Tibial artery (tissue), 4 donors: ENCODE measurements at places on chromosomes 4 and X.

GRCh38 chr4:173506597-173507211 lies 23.3 kb downstream of the HAND2 start:
- peak overlapping the region; percentile 10 for H3K27ac ChIP-seq
- peak overlapping the region; percentile 25 for H3K4me3 ChIP-seq
- peaks cover 19% of the 10 kb centered on the region for H3K27me3 ChIP-seq
- H3K4me1 ChIP-seq, result peaks cover 18% of the 10 kb centered on the region

DNA sequence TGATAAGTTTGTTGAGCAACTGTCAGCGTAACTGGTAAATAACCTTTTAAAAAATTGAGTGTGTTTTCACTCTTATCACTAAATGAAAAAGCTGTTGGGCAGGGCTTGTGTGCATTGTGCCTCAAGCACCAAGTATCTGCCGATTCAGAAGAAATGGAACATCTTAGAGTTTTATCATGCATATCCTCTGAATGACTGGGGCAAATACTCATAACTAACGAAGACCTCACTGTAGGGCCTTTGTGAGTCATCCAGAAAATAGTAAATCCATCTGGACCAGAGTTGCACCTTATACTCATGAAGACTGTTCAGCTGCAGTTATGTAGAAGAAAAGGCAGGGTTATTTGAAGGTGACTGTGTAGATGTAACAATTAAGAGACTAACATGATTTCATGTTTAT lies 222.1 kb downstream of the CAMK2D start:
- H3K4me3 ChIP-seq, result no peak overlapping the region
- peaks cover 33% of the 10 kb centered on the region for H3K4me1 ChIP-seq
- H3K27me3 ChIP-seq, result no peaks in the 10 kb centered on the region
- H3K27ac ChIP-seq, result no peak overlapping the region
- no peak for DNase-seq

- H3K4me1 ChIP-seq, result no peaks in the 10 kb centered on the region
- no peak overlapping the region for H3K4me3 ChIP-seq
- no peak overlapping the region for H3K27ac ChIP-seq
- no peak for DNase-seq
- no peaks in the 10 kb centered on the region for H3K36me3 ChIP-seq
- no peaks in the 10 kb centered on the region for H3K27me3 ChIP-seq
Measured at GRCh38 chrX:350534-351323, 32.1 kb upstream of the GTPBP6 start.

- no peak overlapping the region for H3K4me3 ChIP-seq
- peak; percentile 29 for DNase-seq
- no peaks in the 10 kb centered on the region for H3K36me3 ChIP-seq
Measured at GRCh38 chr4:7157666-7158065, 34.7 kb upstream of the SORCS2 start.

GRCh38 chr4:177450426-177451107 lies 8.3 kb upstream of the AGA start:
- no peaks in the 10 kb centered on the region for H3K27me3 ChIP-seq
- H3K4me1 ChIP-seq, result no peaks in the 10 kb centered on the region
- no peaks in the 10 kb centered on the region for H3K36me3 ChIP-seq
- no peak overlapping the region for H3K27ac ChIP-seq
- H3K4me3 ChIP-seq, result no peak overlapping the region

GRCh38 chr4:149264093-149264733 lies 551.4 kb downstream of the IQCM start:
- H3K27me3 ChIP-seq, result no peaks in the 10 kb centered on the region
- no peaks in the 10 kb centered on the region for H3K4me1 ChIP-seq
- H3K4me3 ChIP-seq, result no peak overlapping the region
- no peak overlapping the region for H3K27ac ChIP-seq

- no peaks in the 10 kb centered on the region for H3K27me3 ChIP-seq
- no peak overlapping the region for H3K4me3 ChIP-seq
- no peaks in the 10 kb centered on the region for H3K4me1 ChIP-seq
Measured at GRCh38 chrX:22526339-22526738, 253.6 kb downstream of the CBLL2 start.

- H3K36me3 ChIP-seq, result no peaks in the 10 kb centered on the region
- no peak overlapping the region for H3K27ac ChIP-seq
- no peak overlapping the region for H3K4me3 ChIP-seq
- DNase-seq, result no peak
- H3K27me3 ChIP-seq, result no peaks in the 10 kb centered on the region
Measured at GRCh38 chr4:67109276-67109675, 436.0 kb downstream of the CENPC start.

DNA sequence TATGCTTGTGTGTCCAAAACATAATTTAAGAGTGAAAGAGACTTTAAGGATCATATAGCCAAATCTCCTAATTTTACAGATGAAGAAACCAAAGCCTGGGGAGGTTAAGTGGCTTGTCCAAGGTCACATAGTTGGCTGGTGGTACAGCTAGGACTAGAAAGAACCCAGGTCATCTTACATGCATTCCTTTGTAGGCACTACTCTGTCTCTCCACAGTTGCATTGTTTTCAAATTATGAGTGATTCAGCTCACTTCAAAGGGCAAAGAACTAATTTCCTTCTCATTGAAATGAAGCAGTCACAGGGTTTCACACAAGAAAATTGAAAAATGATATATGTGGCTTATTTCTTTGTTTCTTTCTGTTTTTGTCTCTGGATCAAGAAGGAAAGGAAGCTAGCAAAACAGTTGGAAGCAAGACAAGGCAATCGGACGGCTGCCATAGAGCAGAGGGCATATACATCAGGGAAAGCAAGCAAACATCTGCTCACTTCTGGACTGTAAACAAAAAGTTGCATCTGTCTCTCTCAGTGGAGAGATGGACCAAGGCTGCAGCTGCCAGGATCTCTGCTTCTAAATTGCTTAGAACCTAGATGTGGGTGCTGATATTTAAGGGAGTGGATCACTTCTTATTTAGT lies 107.5 kb upstream of the AMOT start:
- H3K27me3 ChIP-seq, result no peaks in the 10 kb centered on the region
- H3K36me3 ChIP-seq, result no peaks in the 10 kb centered on the region
- no peak overlapping the region for H3K4me3 ChIP-seq
- H3K4me1 ChIP-seq, result no peaks in the 10 kb centered on the region
- no peak overlapping the region for H3K27ac ChIP-seq

DNA sequence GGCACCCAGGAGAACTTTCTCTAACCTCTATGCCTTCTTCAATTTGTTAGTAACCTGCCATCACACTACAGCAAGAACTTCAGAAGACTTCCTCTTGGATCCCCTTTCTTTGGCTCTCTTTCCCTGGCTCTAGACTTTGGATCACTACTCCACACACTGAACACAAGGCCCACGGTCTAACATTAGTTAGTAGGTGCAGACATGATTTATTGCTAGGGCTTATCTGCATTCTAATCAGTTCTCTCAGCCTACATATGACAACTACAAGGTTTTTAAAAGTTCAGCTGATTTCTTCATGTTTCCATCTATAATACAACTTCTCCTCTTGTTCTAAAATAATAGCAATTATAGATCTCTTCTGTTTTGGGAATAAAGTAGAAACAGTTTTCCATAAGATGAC lies 209.1 kb upstream of the ANXA10 start:
- H3K4me3 ChIP-seq, result no peak overlapping the region
- no peaks in the 10 kb centered on the region for H3K27me3 ChIP-seq
- no peak overlapping the region for H3K27ac ChIP-seq
- no peak for DNase-seq
- no peaks in the 10 kb centered on the region for H3K4me1 ChIP-seq

GRCh38 chr4:150237110-150237872 lies 159.0 kb downstream of the DCLK2 start:
- H3K4me3 ChIP-seq, result no peak overlapping the region
- H3K27ac ChIP-seq, result peak overlapping the region; percentile 66
- H3K4me1 ChIP-seq, result peaks cover 15% of the 10 kb centered on the region

DNA sequence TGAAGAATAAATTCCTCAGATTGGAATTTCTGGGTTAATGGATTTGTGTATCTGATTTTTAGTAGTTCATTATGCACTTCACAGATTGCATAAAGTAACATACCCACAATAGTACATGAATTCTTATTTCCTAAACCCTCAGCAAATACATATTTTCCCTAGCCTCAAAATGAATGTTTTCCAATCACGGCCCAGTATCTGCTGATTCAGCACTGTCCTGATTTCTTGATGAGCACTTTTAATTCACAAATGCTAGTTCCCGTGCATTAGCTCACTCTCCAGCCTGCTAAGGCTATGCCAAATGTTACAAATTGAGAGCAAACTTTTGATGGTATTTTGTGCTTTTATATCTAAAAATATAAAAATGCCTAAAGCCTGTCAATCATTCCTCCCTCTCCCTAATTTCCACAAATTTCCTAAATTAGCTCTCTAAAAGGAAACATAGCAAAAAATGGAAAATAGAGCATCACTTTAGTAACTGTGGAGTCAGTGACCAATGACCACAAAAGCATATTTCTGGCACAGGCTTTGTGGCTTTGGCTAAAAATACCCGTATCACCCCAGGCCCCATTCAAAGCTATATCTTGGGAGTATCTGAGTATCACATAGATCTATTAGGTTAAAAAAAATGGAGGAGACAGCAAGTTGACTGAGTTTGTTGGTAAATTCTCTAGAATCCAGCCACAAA lies 75.5 kb downstream of the NAF1 start:
- peaks cover 12% of the 10 kb centered on the region for H3K4me1 ChIP-seq
- no peak for DNase-seq
- H3K27me3 ChIP-seq, result no peaks in the 10 kb centered on the region
- no peaks in the 10 kb centered on the region for H3K36me3 ChIP-seq
- no peak overlapping the region for H3K4me3 ChIP-seq

GRCh38 chr4:111630705-111631104 lies 514.5 kb upstream of the FAM241A start:
- H3K27me3 ChIP-seq, result peaks cover 11% of the 10 kb centered on the region
- H3K36me3 ChIP-seq, result no peaks in the 10 kb centered on the region
- H3K27ac ChIP-seq, result no peak overlapping the region
- no peak for DNase-seq

DNA sequence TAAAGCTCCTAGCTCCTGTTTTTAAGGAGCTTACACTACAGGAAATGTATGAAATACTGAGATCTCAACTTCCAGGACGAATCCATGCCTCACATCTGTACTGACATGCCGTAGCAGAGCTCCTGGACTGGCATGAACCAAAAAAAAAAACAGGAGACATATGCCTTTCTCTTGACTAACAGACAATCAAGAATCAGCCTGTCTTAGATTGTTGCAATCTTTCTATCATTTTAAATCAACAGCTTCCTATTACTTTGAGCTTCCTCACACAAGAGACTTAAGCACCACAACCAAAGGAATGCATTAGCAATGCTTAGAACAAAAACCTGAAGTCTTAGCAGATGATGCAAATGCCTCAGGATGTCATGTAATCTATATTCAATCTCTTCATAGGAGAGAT lies 34.7 kb upstream of the AREG start:
- H3K4me3 ChIP-seq, result no peak overlapping the region
- H3K36me3 ChIP-seq, result no peaks in the 10 kb centered on the region
- H3K4me1 ChIP-seq, result no peaks in the 10 kb centered on the region
- no peak for DNase-seq
- H3K27ac ChIP-seq, result no peak overlapping the region

GRCh38 chrX:25020391-25020904 lies 4.7 kb upstream of the ARX start:
- H3K4me3 ChIP-seq, result no peak overlapping the region
- peaks cover 64% of the 10 kb centered on the region for H3K27me3 ChIP-seq
- H3K36me3 ChIP-seq, result no peaks in the 10 kb centered on the region
- H3K4me1 ChIP-seq, result peaks cover 7% of the 10 kb centered on the region
- no peak overlapping the region for H3K27ac ChIP-seq

DNA sequence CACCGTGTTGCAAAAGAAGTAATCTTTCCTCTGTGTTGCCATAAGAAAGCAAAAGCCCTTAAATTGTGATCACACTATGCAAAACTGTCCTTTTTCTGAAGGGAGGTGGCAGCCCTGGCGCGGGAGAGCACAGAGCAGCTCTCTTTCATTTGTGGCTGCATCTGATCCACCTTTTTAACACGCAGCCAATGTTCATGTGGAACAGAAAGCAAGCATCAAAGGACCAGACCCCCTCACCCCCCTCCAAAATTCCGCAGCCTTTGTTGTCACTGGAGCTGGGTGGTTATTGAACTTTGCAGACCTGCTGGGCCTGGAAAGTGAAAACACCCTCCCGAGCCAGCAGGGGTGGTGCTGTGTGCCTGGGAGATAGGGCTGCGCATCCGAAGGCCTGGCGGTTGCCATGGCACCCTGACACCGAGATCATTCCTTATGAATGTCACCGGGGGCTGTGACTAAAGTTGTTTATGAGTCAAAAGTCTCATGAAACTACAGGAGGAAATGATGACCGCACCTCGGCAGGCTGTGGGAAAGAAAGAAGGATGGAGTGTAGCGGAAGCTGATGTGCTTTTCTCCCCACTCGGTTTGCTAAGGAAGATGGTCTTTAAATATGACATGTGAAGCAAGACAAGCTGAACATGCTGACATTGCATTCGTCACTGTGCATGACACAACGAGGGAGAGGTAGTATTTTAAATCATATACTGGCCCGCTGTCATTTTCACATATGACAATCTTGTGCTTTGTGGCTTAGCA lies 367.4 kb downstream of the UNC5C start:
- no peak overlapping the region for H3K27ac ChIP-seq
- no peaks in the 10 kb centered on the region for H3K4me1 ChIP-seq
- no peaks in the 10 kb centered on the region for H3K27me3 ChIP-seq

DNA sequence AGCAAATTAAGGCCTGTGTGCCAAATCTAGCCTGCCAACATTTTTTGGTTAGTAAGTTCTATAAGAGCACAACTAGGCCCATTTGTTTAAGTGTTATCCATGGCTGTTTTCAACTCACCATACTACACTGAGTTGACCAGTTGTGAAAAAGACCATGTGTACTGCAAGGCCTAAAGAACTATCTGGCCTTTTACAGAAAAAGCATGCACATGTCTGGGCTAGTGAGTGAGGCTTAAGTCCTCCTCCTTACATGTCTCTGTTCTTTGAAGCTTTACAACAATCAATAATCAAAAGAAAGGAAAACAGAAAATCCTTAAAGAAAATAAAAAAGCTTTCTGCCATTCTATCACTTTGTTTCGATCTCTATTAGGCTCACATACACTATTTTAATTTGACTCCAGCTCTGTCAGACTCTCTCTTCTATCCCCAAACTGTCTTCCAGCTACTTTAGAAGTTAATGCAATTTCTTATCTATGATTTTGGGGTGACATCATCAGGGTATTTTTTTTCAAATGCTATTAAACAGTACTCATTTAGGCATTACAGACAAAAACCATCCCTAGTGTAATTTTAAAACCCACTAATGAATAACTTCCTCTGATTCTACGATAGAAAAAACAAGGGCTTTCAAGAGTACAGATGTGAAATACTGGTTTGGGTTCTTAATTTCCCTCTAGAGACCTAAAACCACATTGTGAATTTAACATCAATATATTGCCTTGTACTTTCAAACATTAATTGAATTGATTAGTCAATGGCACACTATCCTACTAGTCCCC lies 161.8 kb downstream of the MAB21L2 start:
- H3K27ac ChIP-seq, result no peak overlapping the region
- no peak for DNase-seq
- H3K36me3 ChIP-seq, result no peaks in the 10 kb centered on the region
- H3K4me3 ChIP-seq, result no peak overlapping the region
